LHCN-M2 (cell line): ENCODE measurements at places on chromosomes 12 and 14.

- DNase-seq: peak; percentile 12
These were observed 24.3 kb downstream of the SYNDIG1L start for GRCh38 chr14:74401504-74402241.

GRCh38 chr12:4763549-4763948 is 43.3 kb downstream of the GALNT8 start:
- peak; percentile 21 for DNase-seq

- no peak for DNase-seq
These were observed 389.2 kb downstream of the TMEM117 start for GRCh38 chr12:44225149-44225510.

GRCh38 chr12:53213348-53213747 is 6.3 kb upstream of the ITGB7 start:
- DNase-seq: peak; percentile 64

- DNase-seq: no peak
These were observed 112.0 kb downstream of the TMX1 start for GRCh38 chr14:51351997-51352396.

GRCh38 chr14:63760014-63760413 is 32.1 kb upstream of the SGPP1 start:
- no peak for DNase-seq

DNA sequence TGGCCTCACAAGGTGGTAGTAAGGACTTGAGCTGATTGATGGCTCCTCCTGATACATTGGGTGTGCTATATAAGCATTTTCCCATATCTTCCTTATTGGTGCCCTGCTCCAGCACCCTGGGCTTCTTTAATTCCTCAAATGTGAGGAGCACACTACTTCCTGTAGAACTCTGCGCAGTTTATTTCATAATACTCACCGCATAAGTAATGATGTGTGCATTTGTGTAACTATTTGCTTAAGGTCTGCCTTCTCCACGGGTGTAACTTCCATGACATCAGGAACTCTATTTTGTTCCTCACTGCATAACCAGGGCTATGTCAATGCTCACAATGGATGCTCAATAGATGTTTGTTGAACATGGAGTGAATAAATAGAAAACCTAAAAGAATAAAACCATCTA is 392.2 kb downstream of the SEC23A start:
- no peak for DNase-seq

DNA sequence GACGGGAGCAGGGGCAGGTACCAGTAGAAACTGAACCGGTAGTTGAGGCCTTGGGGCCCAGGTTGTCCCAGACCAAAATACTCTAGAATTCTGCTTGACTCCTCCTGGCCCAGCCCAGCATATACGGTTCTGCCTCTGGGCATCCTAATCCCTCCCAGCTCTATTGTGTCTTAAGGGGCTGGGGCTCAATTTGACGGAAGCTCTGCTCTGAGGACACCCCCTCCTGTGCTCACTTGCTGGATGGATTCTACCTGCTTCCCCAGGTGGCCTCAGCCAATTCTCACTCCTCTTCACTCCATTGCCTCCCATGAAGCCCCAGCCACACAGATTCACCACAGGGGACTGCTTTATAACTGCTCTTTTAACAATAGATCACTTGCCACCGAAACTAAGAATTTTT is 219.5 kb upstream of the FKBP4 start:
- DNase-seq: no peak

DNA sequence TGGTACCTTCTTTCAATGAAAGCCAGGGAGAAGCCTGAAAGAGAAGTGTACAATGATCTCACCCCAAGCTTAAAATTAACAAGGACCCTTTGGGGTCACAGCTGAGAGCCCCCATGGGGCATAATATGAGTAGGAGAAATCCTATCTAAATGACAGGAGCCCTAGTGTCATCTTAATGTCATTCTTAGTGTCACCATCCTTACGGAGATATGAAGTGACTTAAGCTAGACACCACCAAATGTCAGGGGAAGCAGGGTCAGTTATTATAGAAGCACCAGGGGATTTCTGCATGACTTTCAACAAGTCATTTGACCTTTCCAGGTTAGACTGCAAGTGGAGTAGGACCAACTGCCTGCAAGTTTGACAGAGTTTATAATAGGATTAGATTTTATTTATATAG is 28.9 kb upstream of the STON2 start:
- no peak for DNase-seq

DNA sequence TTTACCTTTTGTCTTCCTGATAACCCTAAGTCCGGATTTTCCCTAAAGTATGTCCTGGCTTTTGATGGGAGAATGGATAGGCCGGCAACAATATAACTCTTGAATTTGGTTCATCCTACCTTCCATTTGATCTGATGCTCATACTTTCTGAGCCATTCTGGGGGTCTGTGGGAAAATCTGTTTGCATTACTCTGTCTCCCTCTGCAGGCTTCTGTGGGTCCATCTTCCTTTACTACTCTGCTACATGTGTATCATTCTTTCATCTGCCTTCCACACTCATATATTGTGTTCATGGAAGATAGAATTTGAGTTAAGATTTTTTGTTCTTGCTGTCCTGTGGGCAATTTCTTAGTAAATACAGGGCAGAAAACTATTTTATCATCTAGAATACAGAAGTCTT is 101.5 kb downstream of the NAV3 start:
- no peak for DNase-seq

DNA sequence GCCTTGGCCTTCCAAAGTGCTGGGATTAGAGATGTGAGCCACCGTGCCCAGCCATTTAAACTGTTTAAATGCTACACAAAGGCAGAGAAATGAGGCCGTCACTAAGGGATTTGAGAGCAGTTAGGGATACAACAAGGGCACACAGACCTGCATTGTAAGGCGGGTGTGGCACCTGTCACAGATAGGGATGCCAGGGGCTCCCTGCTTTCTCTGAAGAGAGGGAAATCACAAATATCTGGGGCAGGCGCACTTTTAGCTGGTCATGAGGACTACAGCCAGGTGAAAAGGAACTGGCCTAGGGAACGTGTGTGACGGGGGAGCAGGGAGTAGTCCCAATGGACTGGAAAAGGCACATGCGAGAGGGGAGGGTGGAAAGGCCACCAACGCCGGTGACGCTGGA is 9.7 kb downstream of the SSH1 start:
- DNase-seq: no peak

- DNase-seq: peak; percentile 96
These were observed 87.0 kb downstream of the SAMD4A start for GRCh38 chr14:54653712-54654469.

GRCh38 chr12:97452230-97452629 is 10.4 kb upstream of the RMST start:
- DNase-seq: no peak

DNA sequence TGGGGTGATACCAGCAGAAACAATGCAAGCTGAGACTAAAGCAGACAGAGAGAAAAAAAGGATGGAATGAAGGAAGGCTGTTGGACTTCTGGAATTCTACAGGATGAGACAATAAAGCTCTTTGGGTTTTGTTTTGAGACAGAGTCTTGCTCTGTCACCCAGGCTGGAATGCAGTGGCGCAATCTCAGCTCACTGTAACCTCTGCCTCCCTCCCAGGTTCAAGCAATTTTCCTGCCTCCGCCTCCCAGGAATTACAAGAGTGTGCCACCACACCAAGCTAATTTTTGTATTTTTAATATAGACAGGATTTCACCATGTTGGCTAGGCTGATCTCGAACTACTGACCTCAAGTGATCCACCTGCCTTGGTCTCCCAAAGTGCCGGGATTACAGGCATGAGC is 115.4 kb downstream of the EXOC5 start:
- DNase-seq: no peak

- DNase-seq: no peak
These were observed 8.5 kb upstream of the MGAT4C start for GRCh38 chr12:86264451-86265328.

DNA sequence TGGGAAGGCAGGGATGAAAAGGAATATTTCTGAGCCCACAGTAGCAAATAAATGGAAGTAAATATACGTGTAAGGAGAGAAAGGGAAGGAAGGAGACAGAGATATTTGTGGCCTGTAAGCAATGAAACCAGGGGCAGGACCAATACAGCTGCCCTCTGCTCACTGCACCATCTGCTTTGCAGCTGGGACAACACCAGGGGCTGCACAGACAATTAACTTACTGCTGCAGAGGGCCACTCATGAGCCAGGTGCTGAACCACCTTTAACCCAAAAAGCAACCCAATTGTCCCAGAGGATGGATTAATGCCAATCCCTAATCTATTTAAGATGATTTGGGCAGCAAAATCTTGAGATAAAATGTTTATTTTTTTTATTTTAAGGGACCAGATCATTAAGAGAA is 30.6 kb upstream of the TMX1 start:
- peak; percentile 29 for DNase-seq
